ENCODE measurements at places on chromosomes 7 and 10. TPM values are rescaled to one million over a fixed set of nuclear protein-coding genes. Genes with fewer than 3 reads are reported as not detected.

The ELFN1 gene
- total RNA-seq: not detected

The SH2D4B gene
- not detected for total RNA-seq

The HOXA2 gene
- 0.51 TPM for total RNA-seq

The COL26A1 gene
- total RNA-seq: not detected

The NEUROG3 gene
- not detected for total RNA-seq

All from LHCN-M2 (cell line).